Heart right ventricle (tissue), 16 donors: ENCODE measurements at places on chromosomes 7 and 10. TPM values are rescaled to one million over a fixed set of nuclear protein-coding genes. Genes with fewer than 3 reads are reported as not detected.

DNA sequence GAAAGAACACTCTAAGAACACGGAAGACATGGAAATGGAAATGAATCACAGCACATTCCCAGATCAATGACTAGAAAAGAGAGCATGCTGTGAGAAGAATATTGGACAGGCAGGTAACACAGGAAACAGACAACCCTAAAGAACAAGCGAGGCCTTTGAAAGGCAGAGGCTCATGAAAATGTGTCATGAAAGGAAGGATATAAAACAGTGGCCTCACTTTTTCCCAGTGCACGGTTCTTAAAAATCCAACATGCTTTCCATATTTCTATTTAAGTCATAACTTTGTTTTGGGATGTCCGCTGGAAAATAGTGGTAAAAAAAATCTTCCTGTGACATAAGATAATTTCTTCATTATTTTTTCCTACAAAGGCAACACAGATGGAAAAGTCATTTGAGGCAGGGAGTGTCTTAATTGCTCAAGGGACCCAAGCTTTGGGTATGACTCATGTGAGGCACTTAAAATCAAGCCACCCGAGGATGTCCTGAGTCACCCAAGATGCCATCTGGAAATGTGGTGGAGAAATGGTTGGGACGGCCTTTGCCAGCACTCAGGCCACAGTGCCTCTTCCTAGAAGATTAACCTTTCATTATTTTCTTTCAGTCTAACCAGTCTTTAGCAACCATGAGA lies 17.0 kb downstream of the ITIH5 start:
- peak; percentile 31 for DNase-seq

The TBRG4 gene
- 93.9 TPM for polyA plus RNA-seq

GRCh38 chr7:131021460-131021859 lies 287.5 kb upstream of the KLF14 start:
- DNase-seq, result no peak

DNA sequence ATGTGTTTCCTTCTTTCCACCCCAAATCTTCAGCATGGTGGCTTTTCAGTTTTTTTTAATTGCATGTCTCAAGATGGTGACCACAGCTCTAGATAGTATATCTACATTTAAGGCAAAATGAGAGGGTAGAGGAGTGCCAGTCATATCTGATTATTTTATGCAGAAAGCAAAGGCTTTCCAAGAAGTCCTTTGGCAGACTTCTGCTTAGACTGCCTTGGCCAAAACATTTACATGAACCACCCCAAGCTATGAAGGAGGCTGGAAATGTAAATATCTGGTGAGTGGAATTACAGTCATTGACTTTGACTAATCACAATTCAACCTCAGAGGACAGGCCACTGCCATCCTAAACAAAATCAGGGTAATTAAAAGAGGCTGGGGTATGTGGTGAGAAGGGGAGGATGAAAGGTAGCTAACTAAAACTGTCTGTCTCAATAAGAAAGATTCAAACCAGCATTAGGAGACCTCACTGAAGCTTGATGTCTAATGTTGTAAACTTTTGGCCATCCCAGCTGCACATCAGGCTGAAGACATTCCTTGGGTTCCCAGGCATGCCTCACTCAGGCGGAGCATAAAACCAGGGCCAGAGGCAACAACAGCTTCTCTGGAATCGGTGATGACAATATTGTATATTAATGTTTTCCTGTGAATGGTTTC lies 53.4 kb downstream of the PPP1R3C start:
- DNase-seq, result no peak

The CUBN gene
- polyA plus RNA-seq, result 0.37 TPM

DNA sequence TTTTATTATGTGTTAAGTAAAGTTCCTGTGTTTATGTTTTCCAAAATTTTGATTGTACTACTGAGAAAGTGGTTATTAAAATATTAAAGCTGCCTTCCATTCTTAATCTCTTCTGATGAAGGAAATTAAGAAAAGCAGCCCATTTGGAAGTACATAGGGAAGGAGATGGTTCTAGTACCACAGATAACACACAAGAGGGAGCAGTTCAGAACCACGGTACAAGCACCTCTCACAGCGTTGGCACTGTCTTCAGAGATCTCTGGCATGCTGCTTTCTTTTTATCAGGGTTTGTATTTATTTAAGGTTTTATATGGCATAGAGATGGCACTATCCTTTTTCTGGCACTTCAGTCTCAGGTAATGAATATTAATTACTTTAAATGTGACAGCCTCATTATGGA lies 111.6 kb downstream of the PHTF2 start:
- no peak for DNase-seq

DNA sequence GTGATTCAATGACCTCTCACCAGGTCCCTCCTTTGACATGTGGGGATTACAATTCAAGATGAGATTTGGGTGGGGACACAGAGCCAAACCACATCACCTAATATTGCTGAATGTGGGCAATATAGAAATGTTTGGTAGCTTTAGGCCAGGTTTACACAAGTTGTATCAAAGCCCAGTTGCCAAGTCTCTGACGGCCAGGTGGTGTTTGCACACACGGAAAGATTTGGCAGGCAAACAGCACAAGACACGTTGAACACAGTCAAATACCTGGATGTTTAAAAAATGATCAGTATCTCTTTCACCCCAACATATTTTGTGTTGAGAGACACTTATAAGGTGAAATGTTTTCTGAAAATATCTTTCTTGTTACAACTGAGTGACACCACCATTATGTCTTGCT lies 294.4 kb upstream of the MKI67 start:
- DNase-seq, result no peak

The KLF14 gene
- 0.03 TPM for polyA plus RNA-seq

The TMEM213 gene
- polyA plus RNA-seq, result not detected

DNA sequence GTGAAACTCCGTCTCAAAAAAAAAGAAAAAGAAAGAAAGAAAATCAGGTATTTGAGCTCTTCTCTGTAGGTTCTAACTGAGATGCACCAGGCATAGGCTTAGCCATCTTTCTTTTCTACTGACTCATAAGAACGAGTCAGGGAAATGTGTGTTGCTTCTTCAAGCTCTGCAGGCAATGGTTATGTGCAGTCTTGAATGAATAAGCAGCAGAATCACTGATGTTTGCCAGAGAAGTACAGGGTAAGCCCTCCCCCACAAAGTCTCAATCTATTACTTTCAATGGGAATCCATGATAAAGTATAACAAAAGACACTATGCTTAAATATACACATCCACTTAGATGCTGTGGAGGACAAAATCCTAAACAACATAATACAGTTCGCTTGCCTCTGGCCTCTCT lies 239.2 kb downstream of the PARD3 start:
- no peak for DNase-seq

DNA sequence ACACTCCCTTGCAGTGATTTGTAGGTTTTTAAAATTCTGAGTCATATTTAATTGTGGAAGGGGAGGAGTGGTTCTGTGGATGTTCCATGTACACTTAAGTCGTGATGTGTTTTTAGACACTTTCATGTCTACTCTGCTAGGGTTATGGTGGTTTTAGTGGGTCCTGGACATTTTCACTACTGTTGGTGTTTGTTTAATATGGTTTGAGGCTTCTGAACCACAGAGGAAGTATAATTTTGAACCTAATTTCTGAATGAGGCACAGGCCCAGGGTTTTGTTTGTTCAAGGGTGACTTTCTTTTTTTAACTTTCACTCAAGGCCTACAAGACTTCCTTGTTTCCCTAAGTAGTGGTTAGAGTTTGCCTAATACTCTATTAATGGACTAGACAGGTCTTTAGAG lies 13.3 kb downstream of the SLC26A5 start:
- DNase-seq, result no peak

The OPALIN gene
- not detected for polyA plus RNA-seq

- DNase-seq, result no peak
Measured at GRCh38 chr7:114126095-114126494, 207.3 kb upstream of the PPP1R3A start.

The SLC35G1 gene
- 1.5 TPM for polyA plus RNA-seq

- peak; percentile 27 for DNase-seq
Measured at GRCh38 chr10:89837165-89838043, 136.0 kb downstream of the KIF20B start.

The ST7 gene
- 20.1 TPM for polyA plus RNA-seq

DNA sequence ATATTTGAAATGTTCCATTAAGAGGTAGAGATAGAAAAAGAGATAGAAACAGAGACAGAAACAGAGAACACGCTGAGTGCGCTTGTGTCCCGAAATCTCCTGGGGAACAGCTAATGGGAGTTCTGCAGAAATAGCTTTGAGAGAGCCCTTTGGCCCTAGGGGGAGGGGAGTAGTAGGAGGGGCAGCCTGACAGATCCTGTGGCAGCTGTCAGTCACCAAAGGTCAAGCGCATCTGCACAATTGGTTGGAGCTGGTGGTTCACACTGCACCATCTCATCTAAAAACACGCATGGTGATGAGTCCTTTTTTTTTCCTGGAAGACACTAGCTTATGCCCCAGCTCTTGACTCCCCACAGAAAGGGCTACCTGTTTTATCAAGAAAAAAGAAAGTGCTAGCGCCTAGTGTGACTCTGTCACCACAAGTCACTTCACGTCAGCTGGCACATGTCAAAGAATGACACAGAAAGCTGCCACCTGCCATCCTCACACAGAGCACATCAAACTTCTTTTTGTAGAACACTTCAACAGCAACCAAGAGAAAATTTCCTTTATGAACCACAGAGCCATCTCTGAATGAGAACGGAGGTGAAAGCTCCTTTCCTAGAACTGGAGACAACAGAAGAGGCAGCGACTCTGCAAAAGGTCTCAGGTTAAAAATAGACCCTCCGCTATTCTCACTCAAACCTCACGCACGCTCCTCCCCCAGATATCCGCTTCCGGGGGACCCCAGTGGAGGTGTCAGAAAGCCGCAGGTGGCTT lies 125.7 kb downstream of the GFRA1 start:
- no peak for DNase-seq
